Thyroid gland (tissue), 4 donors: ENCODE measurements at places on chromosomes 11 and 22.

DNA sequence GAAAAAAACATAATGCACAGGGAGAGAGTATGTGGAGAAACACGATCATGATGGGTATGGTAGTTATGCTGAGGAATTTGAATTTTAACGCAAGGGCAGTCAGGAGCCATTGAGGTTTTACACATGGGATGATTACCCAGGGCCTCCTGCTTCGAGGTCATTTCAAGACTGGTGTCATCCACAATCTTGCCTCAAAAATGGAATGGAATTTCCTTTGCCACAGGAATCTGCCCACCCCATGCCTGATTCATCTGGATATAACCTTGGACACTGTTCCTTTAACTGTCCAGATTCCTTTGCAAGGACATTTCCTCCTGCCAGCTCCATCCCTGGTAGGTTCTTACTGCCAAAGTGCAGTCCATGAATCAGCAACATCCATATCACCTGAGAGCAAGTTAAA, 655.9 kb upstream of the TENM4 start:
- H3K27ac ChIP-seq, result no peak overlapping the region
- H3K27me3 ChIP-seq, result no peaks in the 10 kb centered on the region

GRCh38 chr22:47191671-47192650, 429.5 kb downstream of the TBC1D22A start:
- peaks cover 6% of the 10 kb centered on the region for H3K4me1 ChIP-seq
- no peak overlapping the region for H3K27ac ChIP-seq
- peak; percentile 28 for DNase-seq
- no peaks in the 10 kb centered on the region for H3K36me3 ChIP-seq
- no peak overlapping the region for H3K4me3 ChIP-seq

GRCh38 chr11:86374586-86374985, at the start of gene CCDC81:
TSS of gene CCDC81 (plus strand) at chr11:86374887. CDS start at chr11:86375164, 277 bp downstream.
- no peaks in the 10 kb centered on the region for H3K4me1 ChIP-seq
- H3K27ac ChIP-seq, result no peak within 1 kb of the TSS
- H3K36me3 ChIP-seq, result no peaks in the 10 kb centered on the region

DNA sequence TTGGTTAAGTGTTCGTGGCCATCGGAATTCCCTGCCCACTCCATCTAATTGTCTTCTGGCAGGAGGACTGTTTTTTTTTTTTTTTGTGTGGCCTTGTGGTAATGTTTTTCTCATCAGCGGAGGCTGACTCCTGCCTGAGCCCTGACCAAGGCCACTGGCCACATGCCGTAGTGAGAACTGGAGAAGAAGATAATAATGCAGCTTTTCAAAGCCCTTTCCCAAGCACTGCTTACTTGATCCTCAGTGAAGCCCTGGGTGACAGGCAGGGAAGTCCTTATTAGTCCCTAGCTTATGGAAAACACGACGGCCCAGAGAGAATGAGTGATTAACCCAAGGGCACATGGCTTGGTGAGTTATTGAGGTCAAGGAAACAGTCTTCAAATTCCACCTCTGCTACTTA, 71.2 kb downstream of the ADM start:
- no peaks in the 10 kb centered on the region for H3K36me3 ChIP-seq
- peak overlapping the region; percentile 56 for H3K27ac ChIP-seq
- DNase-seq, result no peak

DNA sequence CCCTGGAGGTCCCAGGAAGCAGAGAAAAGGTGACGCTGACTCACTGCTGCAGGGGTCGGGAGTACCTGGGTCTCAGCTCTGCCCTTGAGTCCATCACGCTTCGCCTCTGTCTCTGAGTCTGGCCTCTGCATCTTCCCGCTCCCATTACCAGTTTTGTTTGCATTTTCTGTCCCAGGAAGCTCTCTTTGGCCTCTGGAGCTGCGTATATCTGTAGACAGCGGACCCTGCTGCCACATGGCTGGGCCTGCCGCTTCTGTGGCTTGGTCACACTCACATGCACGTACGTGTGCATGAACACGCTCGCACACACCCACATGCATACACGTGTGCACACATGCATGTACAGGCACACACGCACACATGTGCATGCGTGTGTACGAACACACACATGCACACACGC, 20.8 kb upstream of the APOBEC3A start:
- peaks cover 6% of the 10 kb centered on the region for H3K4me1 ChIP-seq
- no peaks in the 10 kb centered on the region for H3K36me3 ChIP-seq
- H3K27ac ChIP-seq, result no peak overlapping the region
- no peak for DNase-seq
- no peaks in the 10 kb centered on the region for H3K27me3 ChIP-seq
- H3K4me3 ChIP-seq, result no peak overlapping the region
